Spleen (tissue), 13 donors: ENCODE measurements at places on chromosomes 5 and 9. TPM values are rescaled to one million over a fixed set of nuclear protein-coding genes. Genes with fewer than 3 reads are reported as not detected.

DNA sequence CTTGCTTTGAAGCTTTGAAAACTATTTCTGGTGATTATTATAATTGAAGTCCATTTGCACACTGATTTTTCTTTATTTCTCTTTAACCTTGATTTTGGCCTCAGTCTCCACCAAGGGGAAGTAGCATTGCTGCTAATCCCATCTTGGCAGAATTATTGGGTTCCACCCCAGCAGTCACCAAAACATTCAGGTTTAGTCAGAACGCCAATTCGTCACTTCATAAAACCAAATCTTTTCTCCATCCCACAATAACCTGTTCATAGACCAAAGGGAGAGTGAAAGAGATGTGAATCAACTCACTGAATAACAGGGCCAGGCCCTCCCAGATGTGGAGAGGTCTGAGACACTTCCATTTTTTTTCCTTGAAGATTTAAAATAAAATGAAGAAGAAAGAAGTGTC lies 95.1 kb upstream of the VCAN start:
- no peak for DNase-seq

- DNase-seq = no peak
Measured at GRCh38 chr9:72915659-72916058, 37.2 kb downstream of the ALDH1A1 start.

PCDHB8 gene
- not detected for polyA plus RNA-seq

GRCh38 chr9:1235650-1236049 lies 185.5 kb downstream of the DMRT2 start:
- DNase-seq = no peak

DNA sequence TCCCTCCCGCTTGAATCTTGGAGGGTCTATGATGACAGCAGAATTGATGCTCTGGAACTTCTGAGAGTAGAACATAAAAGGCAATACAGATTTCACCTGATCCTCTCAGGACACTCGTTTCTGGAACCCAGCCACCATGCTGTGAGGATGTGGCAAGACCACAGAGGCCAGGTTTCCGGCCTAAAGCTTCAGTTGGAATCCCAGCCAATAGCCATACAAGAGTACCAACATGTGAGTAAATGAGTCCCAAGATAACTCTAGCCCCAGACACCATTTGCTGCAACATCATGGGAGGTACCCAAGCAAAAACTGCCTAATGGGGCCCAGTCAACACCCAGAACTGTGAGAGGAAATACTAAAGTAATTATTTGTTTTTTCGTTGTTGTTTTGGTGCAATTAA lies 65.7 kb upstream of the MARCHF11 start:
- DNase-seq = no peak

ST8SIA4 gene
- polyA plus RNA-seq = 6.9 TPM

MCTP1 gene
- polyA plus RNA-seq = 4.6 TPM

SH3TC2 gene
- polyA plus RNA-seq = 0.38 TPM
